Upper lobe of right lung (tissue), 1 donor: ENCODE measurements at places on chromosomes 5 and 9.

DNA sequence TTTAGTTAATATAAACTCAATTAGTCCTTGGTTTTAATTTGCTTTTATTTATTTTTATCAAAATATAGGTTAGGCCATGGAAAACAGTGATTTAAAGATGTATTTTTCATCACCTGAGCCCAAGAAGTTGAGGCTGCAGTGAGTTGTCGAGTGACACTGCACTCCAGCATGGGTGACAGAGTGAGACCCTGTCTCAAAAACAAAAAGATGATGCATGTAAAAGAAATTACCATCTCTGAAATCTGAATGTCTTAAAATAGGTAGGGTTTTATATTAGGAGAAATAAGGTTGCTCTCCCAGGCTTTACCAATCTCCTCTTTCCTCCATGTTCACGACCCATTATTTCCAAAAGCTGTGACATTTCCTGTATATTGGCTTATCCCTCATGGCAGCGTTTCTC is 162.3 kb upstream of the DAP start:
- no peak for DNase-seq
- no peaks in the 10 kb centered on the region for H3K36me3 ChIP-seq
- H3K27me3 ChIP-seq: no peaks in the 10 kb centered on the region
- no peak overlapping the region for H3K27ac ChIP-seq
- H3K4me1 ChIP-seq: no peaks in the 10 kb centered on the region
- H3K4me3 ChIP-seq: no peak overlapping the region

GRCh38 chr9:3894772-3895171 is 369.0 kb upstream of the RFX3 start:
- H3K27ac ChIP-seq: no peak overlapping the region
- DNase-seq: no peak
- peaks cover 7% of the 10 kb centered on the region for H3K4me1 ChIP-seq
- no peak overlapping the region for H3K4me3 ChIP-seq
- H3K27me3 ChIP-seq: no peaks in the 10 kb centered on the region
- H3K36me3 ChIP-seq: no peaks in the 10 kb centered on the region

DNA sequence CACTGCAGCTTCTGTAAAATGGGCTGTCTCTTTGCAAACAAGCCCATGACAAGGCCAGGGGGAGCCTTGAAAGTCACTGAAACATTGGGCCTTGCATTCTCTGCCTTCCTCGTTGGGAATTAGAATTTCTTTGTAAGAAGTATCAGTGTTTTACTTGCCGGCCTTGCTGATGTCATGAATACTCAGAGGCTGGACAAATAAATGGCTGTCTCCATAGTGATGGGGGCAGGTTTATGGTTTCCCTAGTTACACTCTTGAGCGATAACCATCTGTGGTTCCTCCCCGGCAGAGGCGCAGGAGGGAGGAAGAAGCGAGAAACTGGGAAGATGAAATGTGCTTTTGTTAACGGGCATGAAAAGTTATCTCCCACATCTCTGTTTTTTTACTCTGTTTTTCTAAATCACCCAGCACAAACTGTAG is 272.7 kb upstream of the PANK3 start:
- peaks cover 16% of the 10 kb centered on the region for H3K27me3 ChIP-seq
- H3K36me3 ChIP-seq: no peaks in the 10 kb centered on the region
- no peak overlapping the region for H3K4me3 ChIP-seq
- DNase-seq: no peak

DNA sequence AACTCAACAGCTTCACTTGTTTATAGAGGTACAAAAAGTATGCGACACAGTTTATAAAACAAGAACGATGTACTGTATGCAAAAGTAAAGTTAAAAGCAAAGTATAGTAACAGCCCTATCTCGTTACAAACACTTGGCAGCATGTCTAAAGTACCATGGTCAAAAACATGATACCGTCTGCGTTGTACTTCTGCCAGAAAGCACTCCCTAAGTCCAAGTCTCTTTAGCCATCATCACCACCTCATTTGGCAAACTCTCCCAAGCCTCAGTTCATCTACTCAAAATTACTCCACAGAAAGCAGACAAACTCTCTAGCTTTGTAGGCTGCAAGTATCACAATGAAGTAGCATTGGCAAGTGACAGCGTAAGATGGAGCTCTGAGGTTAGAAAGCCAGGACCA is 73.4 kb downstream of the NFIB start:
- peaks cover 18% of the 10 kb centered on the region for H3K4me1 ChIP-seq
- no peak overlapping the region for H3K4me3 ChIP-seq
- no peaks in the 10 kb centered on the region for H3K27me3 ChIP-seq

- H3K4me1 ChIP-seq: no peaks in the 10 kb centered on the region
- no peak for DNase-seq
- H3K27me3 ChIP-seq: no peaks in the 10 kb centered on the region
Observed at GRCh38 chr5:87944553-87945285, 323.9 kb downstream of the TMEM161B start.
